WTC11 (cell line): ENCODE measurements at places on chromosomes 3 and 15.
A peak's percentile ranks its signal among the peaks of the same experiment; 100 is the strongest.

DNA sequence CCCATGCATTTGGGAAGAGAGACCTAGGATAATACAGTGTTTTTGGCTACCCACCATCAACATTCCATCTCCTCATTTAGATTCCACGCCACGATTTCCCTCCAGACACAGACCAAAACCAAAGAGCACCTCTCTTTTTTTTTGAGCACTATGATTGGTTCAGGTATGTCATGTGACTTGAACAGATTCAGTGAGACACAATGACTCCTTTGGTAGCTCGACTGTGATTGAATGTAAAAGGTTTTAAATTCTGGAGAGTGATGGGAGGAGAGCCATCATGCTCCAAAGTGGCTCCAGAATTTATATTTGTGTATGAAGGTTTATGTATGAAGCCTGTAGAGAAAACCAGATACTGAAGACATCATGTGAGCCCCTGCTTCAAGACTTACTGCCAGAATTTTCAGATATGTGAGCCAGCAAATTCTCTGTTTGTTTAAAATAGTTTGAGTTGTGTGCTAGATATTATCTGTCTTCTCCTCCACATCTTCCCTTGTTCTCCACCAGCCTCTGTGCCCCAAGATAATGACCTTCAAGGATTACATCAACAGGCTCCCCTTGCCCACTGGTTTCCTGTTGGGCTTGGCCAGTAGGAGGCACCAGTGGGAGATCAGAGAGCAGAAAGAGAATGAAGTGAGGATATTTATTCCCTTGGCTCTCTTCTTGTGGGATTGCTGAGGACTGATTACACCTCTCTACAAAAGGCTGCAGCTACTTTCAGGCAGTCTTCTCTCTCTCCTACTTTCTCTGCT lies 12.5 kb downstream of the MYD88 start:
- peak; percentile 26 for DNase-seq

GRCh38 chr3:51275111-51275805 lies 109.8 kb upstream of the MANF start:
- no peak for DNase-seq

DNA sequence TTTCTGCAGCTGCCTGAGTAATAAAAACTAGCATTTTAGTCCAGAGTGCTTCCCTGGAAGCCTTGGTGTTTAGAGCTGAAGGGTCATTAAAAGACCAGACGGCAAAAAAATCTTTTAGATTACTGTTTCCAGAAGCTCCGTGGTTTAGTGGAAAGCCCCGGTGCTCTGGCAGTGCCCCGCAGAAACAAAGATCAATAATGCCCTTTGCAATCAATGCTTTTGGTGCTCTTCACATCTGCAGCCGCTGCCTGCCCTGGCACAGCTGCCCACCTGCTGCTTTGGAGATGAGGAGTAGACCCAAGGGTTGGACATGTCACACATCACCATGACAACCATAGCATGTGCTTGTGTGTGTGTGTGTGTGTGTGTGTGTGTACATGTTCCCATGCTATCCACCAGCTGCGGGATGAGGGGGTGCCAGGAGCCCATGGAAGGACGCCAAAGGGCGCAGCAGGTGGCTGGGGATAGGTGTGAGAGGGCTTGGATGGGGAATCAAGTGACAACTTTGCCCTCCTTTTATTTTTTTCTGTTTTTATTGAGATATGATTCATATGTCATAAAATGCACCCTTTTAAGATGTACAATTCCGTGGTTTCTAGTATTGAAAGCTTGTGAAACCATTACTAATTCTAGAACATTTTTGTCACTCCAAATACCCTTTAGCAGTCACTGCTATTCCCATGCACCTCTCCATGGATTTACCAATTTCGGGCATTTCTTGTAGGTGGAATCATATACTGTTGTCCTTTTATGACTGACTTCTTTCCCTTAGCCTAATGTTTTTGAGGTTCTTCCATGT lies 75.7 kb upstream of the KLHL25 start:
- DNase-seq: no peak

DNA sequence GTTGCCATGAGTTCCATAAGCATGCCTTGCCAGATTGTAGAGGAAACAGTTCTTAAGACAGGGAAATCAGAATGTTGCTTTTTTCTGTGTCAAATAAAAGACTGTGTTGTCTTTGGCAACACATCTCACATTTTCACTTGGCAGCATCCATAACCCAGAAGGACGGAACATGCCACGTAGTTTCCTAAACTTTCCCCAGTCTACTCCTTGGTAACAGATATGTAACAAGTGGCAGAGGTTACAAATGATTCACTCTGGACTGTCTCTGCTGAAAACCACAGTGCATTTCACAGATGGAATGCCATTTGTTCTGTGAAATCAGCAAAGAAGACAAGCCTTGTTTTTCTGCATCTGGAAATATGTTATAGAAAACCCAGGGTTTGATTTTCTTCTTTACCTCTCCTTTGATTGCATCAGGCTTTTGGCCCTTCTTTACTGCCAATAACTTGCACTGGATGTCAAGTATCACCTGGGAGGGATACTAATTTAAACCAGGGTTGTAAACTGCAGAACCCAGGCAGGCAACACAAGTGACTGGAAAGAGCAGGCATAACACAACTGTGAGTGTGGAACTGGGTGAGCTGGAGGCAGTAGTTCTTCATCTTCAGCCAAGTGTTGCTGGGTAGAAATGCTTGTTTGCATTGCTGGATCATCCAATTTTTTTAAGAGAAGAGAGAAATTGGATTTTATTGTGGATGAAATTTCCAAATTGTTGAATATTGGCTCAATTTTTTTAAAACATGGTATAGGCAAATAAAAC lies 124.4 kb upstream of the FOXB1 start:
- DNase-seq: no peak

DNA sequence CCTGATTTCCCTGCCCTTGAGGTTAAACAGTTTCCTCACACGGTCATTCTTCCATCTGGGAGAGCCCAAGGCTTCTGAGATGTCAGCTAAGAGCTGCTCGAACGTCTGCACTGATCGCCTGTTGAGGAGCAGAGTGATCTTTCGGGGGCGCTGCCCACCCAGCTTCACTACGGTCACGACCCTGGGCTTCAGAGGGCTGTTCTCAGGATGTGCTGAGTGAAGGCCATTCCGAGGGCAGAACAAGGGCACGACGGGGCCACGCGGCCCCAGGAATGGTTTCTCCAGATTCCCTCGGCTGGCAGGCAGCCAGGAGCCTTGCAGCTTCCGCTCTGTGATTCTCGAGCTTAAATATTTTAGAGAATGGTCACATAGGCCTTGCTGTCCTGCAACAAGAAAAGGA lies 25.7 kb downstream of the DCLK3 start:
- no peak for DNase-seq

- no peak for DNase-seq
Observed at GRCh38 chr3:152272771-152273242, 4.1 kb downstream of the MBNL1 start.

GRCh38 chr3:57081173-57081572 lies 20.7 kb downstream of the SPATA12 start:
- DNase-seq: no peak

- no peak for DNase-seq
Observed at GRCh38 chr3:173841334-173841733, 443.8 kb downstream of the NLGN1 start.

DNA sequence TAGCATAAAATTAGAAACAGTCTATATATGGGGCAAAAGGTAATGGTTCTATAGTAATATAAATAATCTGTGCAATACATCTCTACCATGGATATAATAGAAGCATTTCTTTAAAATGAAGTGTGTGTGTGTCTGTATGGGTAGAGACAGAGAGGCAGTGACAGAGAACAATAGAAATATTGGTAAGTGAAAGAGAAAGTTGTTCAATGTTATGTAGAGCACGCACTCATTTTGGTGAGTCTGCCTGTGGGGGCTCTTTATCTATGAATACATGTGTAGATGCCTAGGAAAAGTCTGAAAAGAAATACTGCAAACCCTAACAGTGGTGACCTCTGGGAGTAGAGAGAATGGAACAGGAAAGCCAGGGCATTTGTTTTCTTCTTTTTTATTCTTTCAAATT lies 182.6 kb downstream of the STAC start:
- DNase-seq: no peak
